ENCODE measurements at places on chromosomes 12 and 14. TPM values are rescaled to one million over a fixed set of nuclear protein-coding genes. Genes with fewer than 3 reads are reported as not detected.

The USP44 gene
- total RNA-seq, result 1.6 TPM

The KRT78 gene
- total RNA-seq, result not detected

The IFNG-AS1 gene
- 0.42 TPM for total RNA-seq

The CISTR gene
- not detected for total RNA-seq

The PFKM gene
- total RNA-seq, result 68.8 TPM

DNA sequence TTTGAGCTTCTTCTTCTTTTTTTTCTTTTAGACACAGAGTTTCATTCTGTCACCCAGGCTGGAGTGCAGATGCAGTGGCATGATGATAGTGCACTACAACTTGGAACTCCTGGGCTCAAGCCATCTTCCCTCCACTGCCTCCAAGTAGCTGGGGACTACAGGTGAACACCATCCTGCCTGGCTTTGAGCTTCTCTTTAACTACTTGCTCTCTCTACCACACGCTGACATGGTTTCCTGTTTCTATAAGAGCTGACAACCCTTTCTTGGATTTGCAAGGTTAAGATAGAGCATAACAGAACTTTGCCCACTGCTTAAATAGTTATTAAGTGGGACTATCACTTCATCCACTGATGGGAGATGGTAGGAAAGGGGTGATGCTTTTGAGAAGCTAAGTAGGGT, 82.4 kb upstream of the SLC38A2 start:
- DNase-seq, result no peak

DNA sequence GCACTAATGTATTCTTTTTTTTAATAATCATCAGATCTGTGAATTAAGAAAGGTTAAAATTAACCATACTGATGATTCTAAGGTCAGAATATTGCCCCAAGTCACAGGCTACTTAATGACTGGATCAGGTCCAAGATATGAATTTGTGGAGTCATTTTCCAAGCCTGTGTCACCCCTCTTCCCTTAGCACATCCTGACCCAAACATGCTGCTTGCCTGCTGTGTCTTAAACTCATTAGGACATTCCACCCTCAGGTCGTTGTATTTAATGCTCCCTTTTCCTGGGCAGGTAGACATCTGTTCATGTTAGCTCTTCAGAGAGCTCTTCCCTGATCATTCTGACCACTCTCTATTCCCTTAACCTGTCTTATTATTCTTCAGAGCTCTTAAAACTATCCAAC, 463.5 kb upstream of the PDE3A start:
- no peak for DNase-seq

DNA sequence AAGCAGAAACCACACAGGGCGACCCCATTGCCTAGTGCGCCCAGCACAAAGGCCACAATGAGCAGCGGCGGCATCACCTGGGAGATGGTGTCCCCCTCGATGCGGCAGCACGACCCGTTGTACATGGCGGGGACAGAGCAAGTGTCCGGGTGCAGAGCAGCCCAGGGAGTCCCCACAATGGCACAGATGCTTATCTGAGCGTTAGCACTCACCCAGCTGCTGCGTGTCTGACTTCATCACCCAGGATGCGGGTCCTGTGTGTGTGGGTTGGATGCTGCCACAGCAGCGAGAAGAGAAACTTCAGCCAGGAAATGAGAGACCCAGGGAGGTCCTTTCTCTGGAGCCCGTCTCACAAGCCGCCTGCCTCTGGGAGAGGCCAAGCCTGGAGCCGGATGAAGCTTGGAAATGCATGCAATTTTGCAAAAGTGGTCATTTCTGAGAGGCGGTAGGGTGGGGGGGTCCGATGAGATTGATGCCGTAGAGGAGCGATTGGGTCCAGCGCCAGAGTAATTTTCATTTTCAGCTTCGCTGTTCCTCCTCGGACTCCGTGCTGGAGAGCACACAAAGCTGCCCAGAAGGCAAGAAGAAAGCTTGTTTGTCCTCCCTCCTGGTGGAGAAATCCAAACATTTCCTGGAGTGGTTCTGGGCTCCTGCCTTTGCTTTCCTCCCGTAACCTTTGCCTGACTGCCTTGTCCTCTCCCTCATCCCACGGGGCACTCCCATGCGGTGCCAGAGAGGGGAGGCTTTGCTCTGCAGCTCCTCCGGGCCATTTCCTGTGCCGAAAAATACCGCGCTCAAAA, at the start of gene HCAR1:
TSS of gene HCAR1 (minus strand) at position 630 of the 800 bp plus-strand sequence. CDS start at position 125, 505 bp downstream.
- DNase-seq, result no peak

DNA sequence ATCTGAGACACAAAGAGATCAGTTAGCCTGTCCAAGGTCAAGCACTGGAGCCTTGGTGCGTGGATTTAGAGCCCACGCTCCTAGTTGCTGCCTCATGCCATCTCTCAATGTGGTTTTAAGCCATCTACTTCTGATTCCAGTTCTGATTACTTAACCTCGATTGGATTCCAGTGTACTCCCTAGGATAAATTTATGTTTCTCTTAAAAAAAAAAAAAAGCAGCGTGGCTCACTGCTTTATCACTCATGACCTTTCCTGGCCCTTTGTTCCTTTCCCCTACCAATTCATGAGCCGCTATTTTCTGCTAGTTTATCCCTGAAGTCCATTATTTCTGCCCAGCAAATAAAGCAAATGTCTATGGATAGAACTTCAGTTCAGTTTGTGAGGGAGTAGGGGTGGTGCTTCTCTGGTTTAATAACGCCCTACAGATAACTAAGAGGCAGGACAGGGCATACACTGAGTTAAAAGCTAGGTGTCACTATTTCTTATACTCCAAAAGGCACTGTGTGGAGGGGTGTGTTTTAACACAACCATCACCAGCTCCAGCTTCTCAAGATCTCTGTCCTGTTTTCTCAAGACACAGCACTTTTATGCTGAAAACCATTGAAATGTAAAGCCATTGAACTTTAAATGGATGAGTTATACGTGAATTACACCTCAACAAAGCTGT, 9.8 kb upstream of the PARP11 start:
- no peak for DNase-seq

GRCh38 chr12:6635856-6636531, at the start of gene LPAR5:
TSS of gene LPAR5 (minus strand) at chr12:6635959. CDS start at chr12:6621248, 14,711 bp downstream.
- peak; percentile 74 for DNase-seq

GRCh38 chr14:85296456-85297210, 233.3 kb upstream of the FLRT2 start:
- no peak for DNase-seq

DNA sequence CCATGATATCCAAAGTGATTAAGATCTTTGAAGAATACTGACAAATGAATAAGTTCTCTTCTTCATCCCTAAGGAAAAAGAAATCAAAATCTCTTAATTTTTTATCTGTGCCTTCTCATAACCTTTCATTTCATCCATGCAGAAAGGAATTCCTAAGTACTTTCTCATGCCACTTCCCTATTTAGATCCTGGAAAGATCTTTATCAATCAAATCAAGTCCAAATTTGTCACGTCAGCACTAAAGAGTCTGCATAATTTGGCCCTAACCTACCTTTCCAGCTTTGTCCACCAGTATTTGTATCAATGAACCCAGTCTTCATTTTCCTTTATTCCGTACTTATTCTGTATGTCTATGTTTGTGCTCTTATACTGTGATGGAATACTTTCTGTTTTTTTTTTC, 41.2 kb downstream of the VEZT start:
- no peak for DNase-seq

- no peak for DNase-seq
Measured at GRCh38 chr12:93415723-93416464, 25.9 kb downstream of the UBE2N start.

- no peak for DNase-seq
Measured at GRCh38 chr12:8052679-8053078, 13.5 kb downstream of the C3AR1 start.

DNA sequence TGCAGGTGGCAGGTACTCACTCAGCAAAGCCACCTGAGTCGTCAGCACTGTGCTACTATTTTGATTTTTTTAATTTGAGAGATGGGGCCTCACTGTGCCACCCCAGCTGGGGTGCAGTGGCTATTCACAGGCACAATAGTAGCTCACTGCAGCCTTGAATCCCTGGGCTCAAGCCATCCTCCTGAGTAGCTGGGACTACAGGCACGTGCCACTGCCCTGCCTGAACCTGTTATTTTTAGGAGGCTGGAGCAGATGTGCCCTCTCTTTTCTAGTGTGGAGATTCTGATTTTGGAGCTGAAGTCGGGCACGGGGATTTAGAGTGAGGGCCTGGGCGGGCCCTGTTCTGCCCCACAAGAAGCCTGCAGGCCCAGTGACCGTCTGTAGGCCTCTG, 17.3 kb downstream of the SLC25A47 start:
- DNase-seq, result peak; percentile 28
